ENCODE measurements at places on chromosomes 2 and 18.

DNA sequence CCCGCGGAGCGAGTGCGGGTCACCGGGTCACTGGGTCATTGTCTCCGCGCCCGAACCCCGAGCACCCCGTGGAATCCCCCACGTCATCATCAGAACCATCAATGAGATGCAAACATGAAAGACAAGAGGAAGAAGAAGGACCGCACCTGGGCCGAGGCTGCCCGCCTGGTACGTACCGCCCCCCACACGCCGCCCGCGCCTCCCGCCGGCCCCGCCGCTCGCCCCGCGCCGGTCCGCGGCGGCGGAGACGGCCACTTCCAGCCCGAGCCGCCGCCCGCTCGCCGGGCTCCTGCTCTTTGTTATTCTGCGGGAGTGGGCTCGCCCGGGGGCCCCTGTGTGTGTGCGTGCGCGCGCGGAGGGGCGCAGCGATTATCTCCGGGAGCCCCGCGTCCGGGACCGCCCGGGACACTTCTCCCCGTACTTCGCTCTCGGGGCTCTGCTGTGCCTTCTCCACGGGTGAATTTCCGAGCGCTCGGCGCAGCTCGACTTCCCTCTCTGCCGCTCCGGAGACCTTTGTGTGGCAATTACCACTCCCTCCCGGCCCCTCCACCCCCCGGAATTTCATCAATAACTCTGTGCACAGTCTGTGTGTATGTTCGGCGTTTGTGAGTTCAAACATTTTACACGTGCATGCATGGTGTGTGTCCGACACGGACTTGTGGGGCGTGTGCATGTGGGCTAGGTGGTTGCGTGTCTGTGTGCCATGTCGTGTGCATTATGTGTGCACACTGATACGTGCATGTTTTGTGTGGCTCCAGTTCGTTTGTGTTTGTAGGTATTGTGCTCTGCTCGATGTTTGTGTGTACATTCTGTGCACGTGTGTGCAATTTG is 714 bp downstream of the ASXL3 start:
- peak; percentile 47 for DNase-seq

DNA sequence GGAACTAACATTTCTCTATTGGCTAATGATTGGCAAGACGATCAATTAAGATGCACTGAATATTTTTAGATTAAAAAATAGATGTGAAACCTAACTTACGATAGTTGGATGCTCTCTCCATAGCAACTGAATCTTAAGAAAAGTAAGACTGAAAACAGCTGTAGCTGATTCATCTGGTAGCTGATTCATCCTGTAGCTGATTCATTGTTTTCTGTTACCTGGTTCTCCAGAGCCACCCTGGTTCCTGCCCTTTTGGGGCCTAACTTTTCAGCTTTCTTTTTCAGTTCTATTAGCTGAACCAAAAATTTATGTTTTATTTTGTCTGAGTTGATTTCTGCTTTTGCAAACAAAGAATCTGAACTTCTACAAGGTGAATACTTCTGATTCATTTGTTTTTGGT is 22.7 kb upstream of the SPR start:
- DNase-seq: no peak

GRCh38 chr2:174125090-174125489 is 123.2 kb downstream of the OLA1 start:
- peak; percentile 22 for DNase-seq

DNA sequence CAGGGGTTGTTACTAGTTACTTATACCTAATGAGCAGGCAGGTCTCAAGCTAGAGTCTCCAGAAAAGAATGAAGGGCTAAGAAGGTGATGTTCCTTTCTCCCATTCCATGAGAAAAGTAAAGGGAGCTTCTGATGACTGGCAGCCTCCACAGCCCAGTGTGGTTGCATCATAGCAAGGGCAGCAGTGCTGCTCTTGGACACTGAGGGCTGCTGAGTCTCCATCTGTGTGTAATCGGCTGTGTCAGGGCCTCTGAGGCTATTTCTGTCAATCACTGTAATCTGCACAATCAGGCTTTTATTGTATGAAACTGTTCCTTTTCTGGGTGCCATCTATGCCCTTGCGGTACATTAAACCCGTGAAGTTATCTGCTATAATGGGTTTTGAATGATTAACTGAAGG is 164.1 kb upstream of the FBXO11 start:
- no peak for DNase-seq

DNA sequence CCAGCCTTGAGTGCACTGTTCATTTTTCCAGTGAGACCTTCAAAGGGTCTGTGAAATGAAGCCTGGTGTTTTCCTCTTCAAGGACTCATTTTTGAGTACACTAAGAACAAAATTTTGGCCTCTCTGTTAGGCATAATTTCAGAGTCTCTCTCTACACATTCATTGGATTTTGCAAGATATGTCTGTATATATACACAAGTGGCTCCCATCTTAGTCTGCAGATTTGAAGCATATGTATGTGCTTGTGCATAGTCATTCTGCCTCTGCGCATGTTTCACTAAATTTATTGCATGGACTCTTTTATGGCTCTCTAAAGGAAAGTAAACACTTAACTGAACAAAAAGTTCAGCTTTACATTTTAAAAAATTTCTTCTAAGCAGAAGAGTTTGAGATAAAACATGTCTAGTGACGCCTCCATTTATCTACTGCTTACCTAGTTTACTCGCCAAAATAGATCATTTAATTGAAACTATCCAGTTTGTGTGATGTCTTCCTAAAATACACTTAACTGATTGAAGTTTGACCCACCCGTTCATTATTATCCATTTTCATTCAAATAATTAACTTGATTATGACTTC is 145.9 kb downstream of the FMNL2 start:
- no peak for DNase-seq

GRCh38 chr2:240995041-240996021 is 3.1 kb upstream of the SNED1 start:
- DNase-seq: no peak

GRCh38 chr18:44079606-44080005 is 601.1 kb upstream of the SETBP1 start:
- no peak for DNase-seq
